ENCODE measurements at places on chromosomes 7 and 10. TPM values are rescaled to one million over a fixed set of nuclear protein-coding genes. Genes with fewer than 3 reads are reported as not detected.

GRCh38 chr7:7972128-7972527, 3.5 kb downstream of the GLCCI1 start:
- no peaks in the 10 kb centered on the region for H3K27me3 ChIP-seq
- no peak overlapping the region for H3K27ac ChIP-seq
- H3K4me1 ChIP-seq, result peaks cover 4% of the 10 kb centered on the region
- DNase-seq, result peak; percentile 6

The TMEM236 gene
- not detected for total RNA-seq

The OPN4 gene
- total RNA-seq, result not detected

The ENTPD1 gene
- total RNA-seq, result not detected

GRCh38 chr10:44036425-44036824, 348.5 kb downstream of the CXCL12 start:
- no peaks in the 10 kb centered on the region for H3K36me3 ChIP-seq
- H3K27me3 ChIP-seq, result peaks cover 7% of the 10 kb centered on the region
- H3K4me1 ChIP-seq, result no peaks in the 10 kb centered on the region
- no peak overlapping the region for H3K27ac ChIP-seq

- DNase-seq, result no peak
- no peaks in the 10 kb centered on the region for H3K36me3 ChIP-seq
- H3K4me3 ChIP-seq, result no peak overlapping the region
- H3K27ac ChIP-seq, result no peak overlapping the region
- 0 out of 2 replicates have a peak, but pooled peaks cover 1% of the 10 kb centered on the region for H3K27me3 ChIP-seq
- no peaks in the 10 kb centered on the region for H3K4me1 ChIP-seq
Measured at GRCh38 chr7:24395512-24395911, 111.5 kb downstream of the NPY start.

- H3K27ac ChIP-seq, result peak overlapping the region; percentile 89
- peaks cover 7% of the 10 kb centered on the region for H3K4me1 ChIP-seq
- H3K4me3 ChIP-seq, result peak overlapping the region; percentile 17
- peaks cover 46% of the 10 kb centered on the region for H3K36me3 ChIP-seq
Measured at GRCh38 chr7:5396999-5397663, 26.5 kb downstream of the TNRC18 start.

The ECD gene
- total RNA-seq, result 36.9 TPM

The HEPACAM2 gene
- total RNA-seq, result under 0.01 TPM

DNA sequence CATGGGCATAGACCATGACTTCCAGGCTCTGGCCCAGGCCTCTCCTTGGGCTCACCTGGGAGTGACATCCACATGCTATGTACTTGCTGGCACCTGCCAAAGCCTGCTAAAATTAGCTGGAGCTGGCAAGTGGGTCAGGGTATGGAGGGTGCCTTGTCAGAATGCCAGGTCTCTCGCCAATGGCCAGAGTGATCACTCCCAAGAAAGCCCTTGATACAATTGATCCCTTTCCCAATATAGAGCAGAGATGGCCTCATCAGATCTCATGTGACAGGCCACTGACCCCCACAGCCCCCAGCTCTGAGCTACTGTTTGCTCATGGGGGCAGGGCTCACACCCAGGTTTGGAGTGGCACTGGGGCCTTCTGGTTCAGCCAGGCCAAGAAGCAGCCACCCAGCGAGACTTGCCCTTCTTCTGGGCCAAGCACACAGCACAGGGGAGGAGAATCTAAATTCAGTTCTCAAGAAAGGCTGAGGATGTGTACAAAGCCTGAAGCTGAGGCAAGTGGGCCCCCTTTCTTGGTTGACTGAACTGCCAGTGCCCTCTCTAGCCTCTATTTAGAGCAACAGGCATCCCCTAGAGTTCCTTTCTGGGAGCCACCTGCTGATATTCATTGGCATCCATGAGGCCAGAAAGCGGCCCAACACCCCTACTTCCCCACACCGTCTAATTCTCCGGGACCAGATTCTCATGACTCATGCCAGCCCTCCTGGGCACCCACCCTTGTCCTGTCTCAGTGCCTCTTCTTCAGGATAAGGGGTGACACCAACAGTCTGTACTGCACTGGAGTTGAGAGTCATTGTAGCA, 18.9 kb upstream of the MYL7 start:
- no peak overlapping the region for H3K27ac ChIP-seq
- peaks cover 3% of the 10 kb centered on the region for H3K27me3 ChIP-seq
- H3K4me3 ChIP-seq, result no peak overlapping the region
- no peak for DNase-seq
- H3K4me1 ChIP-seq, result peaks cover 8% of the 10 kb centered on the region
- no peaks in the 10 kb centered on the region for H3K36me3 ChIP-seq

The PDE1C gene
- total RNA-seq, result 61.5 TPM

DNA sequence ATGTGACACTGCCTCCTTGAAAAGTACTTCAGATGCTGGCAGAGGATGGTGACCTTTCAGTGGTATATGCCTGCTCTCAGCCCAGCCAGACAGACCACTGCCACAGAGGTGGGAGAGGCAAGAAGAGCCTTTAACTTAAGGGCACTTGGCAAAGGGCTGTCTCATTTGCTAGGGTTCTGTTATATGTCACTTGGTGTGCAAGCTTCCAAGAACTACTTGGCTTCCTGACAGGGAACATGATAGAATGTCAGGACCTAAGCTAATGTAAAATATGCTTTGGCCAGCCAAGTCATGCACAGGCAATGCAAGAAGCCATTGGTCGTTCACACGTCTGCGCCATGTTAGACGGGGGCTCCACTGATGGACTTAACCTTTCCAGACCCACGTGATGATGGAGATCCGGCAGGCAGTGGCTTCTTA, 54.7 kb downstream of the RBM20 start:
- H3K27ac ChIP-seq, result no peak overlapping the region
- DNase-seq, result peak; percentile 13

- H3K27ac ChIP-seq, result no peak overlapping the region
- no peak overlapping the region for H3K4me3 ChIP-seq
- no peaks in the 10 kb centered on the region for H3K4me1 ChIP-seq
- DNase-seq, result no peak
- H3K36me3 ChIP-seq, result no peaks in the 10 kb centered on the region
- H3K27me3 ChIP-seq, result no peaks in the 10 kb centered on the region
Measured at GRCh38 chr10:109412353-109412752, 511.0 kb downstream of the XPNPEP1 start.
